ENCODE measurements at places on chromosomes 1 and 21.

DNA sequence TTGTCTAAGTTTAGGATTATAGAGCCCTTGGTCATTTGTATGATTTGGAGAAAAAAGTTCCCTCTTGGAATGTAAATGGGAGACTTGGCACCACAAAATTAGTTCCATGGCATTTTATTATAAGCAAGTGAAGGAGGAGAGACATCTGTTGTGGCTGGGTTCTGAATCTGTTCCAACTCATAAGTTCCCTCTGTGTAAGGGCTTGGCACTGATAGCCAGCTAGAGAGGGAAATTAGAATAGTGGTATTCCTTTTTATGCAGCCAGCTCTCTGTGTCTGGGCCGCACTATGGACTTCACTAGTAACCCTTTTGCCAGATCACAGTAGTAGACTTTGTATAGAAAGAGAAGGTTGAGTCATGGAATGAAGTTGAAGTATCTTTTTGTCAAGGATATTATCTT is 31.1 kb downstream of the GNAI3 start:
- DNase-seq = no peak

DNA sequence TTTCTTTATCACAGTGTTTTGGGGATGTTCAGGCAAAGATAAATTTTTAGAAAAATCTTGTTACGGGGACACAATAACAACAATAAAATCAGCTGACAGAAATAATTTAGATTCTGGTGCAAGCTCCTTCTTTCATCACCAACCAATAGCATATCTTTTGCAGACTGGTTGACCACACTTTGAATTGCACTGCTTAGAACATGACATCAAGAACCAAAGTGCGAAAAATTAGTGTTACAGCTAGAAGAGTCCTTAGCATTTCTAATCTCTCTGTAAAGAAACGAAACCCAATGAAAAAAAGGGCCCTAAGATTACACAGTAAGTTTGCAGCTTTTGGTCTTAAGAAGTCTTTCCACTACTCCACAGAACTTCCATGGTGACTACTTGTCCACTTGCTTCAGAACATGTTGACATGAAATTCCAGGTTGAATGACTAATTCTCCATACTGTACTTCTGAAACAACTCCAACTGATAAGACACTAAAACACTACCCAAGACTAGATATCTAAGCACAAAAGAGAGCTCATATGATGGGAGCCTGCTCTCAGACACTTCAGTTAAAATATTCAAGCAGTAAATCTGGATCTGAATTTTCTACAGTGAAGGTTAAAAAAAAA is 31.3 kb downstream of the XKR8 start:
- DNase-seq = no peak

GRCh38 chr1:233859446-233859845 is 45.0 kb upstream of the SLC35F3 start:
- DNase-seq = no peak

GRCh38 chr1:24108334-24109165 is 3.4 kb downstream of the MYOM3 start:
- no peak for DNase-seq

DNA sequence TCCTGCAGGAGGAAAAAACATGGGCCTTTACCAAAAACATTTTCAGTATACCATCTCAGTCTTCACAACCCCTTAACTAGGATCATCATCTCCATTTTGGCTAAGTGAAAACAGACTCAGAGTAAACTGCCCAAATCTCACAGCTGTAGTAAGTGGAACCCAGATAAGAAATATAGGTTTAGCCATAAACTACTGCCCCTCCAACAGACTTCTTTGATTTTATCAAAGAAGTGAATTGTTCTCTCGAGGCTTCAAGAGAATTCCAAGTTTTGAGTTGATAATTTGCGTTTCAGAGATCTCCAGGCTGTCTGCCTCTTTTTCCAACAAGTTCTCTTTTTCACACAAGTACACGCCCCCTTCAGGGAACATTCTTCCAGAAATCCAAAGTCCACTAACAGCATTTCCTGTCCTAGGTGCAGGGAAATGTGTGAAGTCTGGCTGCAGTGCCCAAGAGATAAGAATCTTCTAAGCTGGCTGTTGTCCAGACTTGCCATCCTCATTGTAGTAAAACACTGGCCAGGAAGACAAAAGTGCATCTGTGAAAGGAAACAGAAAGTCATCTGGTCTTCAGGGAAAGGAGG is 30.8 kb downstream of the RNF19B start:
- DNase-seq = no peak

DNA sequence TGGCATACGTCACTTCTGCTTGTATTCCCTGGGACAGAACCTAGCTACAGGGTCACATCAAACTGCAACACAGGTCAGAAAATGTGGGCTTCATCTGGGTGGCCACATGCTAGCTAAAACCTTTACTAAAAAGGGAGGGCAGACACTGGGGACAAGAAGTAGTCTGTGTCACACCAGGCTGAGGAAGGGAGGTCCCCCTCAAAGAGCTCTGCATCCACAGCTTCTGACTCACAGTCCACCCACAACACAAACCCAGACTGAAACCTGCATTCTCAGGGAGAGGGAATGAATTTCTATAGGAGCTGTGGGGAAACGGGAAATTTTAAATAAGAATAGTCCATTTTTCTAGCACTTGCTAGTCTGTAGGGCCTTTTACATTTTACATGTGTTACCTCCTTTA is 16.2 kb downstream of the OLIG2 start:
- no peak for DNase-seq

DNA sequence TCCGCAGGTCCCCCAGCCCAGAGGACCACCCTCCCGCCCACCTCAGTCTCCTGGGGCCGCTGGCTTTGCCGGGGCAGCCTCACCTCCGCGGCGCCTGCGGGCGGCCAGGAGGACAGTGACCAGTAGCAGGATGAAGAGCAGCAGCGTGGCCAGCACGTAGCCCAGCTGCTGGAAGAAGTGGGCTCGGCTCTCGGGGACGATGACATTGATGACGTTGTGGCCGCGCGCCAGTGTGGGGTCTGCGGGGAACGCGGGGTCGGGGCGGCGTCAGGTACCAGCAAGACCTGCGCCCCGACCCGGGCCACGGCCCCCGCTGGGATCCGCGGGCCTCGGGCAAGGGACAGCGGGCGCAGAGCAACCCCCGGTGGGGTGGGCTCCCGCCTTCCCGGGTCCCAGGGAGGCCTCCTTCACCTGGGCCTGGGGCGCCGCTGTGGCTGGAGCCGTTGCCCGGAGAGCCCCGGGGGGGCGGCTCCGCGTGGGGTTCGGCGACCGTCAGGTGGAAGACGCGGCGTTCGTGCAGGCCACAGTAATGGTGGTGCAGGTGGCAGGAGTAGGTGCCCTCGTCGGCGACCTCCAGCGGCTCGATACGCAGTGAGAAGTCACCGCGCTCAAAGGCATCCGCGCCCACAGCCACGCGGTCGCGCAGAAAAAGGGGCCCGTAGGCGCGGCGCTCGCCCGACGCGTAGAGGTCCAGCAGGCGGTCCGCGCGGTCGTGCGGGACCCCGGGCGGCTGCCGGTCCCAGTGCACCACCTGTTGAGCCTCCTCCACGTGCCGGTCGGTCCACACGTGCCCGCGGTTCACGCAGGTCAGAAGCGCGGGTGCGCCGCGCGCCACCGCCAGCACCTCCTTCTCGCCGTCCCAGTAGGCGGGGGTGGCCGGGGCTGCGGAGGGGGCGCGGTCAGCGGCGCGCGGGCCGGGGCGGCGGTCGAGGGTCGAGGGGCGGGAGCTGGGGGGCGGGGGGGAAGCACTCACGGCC is 3.8 kb downstream of the MXRA8 start:
- DNase-seq = no peak

- no peak for DNase-seq
These were observed 36.7 kb downstream of the PARP1 start for GRCh38 chr1:226371027-226371694.

DNA sequence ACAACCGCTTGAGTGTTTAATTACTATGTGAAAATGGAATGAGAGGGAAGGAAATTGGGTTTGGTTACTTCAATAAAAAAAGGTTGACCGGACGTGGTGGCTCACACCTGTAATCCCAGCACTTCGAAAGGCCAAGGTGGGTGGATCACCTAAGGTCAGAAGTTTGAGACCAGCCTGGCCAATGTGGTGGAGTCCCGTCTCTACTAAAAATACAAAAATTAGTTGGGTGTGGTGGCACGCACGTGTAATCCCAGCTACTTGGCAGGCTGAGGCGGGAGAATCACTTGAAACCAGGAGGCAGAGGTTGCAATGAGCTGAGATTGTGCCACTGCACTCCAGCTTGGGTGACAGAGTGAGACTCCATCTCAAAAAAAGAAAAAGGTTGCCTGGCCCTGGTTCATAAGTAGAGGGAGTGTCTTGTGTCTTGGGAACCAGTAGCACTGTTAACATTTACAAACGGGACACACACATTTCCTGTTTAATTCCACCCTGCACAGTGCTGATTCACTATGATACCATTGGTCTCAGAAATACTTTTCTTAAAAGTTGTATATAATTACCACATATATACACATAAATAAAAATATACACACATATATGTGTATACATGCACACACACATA is 27.6 kb upstream of the CLDN14 start:
- no peak for DNase-seq

DNA sequence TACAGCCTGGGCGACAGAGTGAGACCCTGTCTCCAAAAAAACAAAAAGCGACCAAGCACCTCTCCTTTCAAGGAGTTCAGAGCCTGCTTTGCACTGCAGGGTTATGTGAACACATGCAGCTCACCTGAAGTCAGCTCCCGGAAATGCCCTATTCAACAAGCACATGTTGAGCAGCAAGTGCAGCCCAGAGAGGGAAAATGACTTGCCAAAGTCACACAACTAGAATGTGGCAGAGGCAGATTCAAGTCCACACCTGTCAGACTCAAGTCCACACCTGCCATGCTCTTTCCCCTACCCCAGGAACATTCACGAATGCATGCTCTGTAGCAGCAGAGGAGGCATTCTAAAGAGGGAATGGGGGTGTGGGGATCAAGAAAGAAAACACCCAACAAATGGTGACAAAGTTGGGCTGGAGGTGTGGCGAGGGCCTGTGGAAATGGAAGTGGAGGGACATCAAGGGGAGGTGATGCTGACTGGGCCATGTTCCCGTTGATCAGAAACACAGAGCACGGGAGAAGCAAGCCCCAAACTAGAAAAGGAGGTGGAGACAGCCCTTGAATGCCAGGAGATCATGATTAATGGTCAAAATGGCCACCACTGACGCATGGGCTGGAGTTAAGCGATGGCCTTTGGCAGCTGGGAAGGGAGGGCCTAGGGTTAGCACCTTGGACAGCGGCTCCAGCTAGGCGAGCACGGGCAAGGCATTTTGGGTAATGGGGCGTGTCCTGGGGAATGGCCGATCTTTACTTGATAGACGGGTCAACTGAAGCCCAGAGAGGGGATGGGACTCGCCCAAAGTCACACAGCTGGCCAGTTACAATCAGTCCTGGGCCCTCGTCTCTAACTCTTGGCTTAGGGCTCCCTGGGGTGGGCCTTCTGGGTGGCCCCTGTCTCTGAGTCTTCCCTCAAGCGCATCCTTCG is 21.5 kb downstream of the RAP1GAP start:
- no peak for DNase-seq

DNA sequence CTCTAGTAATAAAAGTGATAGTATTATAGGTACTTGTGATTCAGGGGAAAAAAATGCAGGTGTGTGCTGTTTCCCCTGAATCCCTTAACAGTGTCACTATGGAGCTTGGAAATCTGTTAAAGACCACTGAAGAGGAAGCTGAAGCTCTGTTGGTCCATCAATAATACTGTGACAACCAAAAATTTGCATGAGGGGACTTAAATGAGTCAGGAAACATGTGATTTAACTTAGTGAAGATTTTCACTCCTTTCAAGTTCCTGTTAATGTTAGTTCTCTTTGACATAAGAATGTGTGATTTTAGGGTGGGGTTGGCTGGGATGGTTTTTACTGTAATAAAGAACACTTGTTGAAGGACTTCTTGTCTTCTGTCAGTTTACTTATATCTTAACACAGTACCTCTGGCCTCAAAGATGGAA is 32.0 kb downstream of the VANGL2 start:
- DNase-seq = no peak

DNA sequence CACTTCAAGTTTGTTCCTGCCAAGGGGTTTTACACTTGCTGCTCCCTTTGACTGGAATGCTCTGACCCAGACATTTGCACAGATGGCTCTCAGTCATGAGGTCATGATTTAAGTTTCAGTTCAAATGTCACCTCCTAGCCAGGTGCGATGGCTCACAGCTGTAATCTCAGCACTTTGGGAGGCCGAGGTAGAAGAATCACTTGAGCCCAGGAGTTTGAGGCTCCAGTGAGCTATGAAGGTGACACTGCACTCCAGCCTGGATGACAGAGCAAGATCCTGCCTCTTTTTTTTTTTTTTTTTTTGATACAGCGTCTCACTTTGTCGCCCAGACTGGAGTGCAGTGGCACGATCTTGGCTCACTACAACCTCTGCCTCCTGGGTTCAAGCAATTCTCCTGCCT is 4.5 kb upstream of the ZMYM4 start:
- DNase-seq = no peak

DNA sequence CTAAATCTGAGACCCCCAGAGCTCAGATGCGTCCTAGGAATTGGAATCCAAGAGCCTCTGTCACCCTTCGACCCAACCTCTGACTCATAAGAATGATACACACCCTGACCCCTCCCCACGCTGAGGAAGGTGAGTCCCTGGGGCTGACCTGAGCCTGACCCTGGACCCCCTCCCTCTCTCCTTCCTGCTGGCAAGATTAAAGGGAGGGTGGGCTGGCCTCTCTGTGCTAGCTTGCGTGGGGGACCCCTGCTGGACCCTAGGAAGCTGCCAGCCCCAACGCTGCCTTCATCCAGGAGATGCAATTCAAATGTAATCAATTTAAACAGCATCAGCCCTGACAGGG is 627 bp downstream of the PLEKHA6 start:
- DNase-seq = no peak
